ENCODE measurements at places on chromosomes 7 and 10.

GRCh38 chr10:86504510-86504909, 17.1 kb downstream of the WAPL start:
- no peak for DNase-seq

DNA sequence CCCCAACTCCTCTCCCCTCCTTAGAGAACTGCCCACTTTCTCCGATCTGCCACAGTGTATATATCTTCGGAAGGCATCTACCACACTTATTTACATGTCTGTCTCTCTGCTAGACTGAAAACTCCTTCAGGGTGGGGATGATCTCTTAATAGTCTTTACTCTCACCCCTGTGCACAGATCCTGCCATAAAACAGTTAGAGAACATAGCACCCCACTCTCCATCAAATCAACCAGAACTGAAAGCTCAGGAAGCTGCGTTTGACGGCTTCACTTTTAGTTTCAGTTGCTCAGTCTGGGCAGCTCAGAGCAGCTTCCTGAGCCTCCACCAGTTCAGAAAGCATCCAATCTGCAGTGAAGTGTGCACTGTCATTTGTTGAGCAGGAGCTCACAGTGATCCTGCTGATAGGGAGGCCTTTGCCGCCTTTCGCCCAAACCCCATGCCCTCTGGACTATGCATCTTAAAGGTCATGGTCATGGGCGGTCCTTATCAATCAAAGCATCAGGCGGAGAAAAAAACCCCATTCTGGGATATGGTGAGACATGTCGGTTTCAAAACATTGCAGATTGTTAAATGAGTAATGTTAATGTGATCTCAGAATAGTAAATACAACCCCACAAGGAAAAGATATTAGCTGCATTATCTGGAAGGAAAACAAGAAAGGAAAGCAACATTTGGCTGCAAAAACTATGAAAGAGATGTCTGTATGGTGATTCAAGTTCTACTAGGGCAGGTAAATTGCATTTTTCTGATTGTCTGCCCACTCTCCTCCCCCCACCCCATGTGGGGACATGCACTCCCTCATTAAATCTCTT, 167.1 kb upstream of the ADO start:
- no peak for DNase-seq

- DNase-seq: no peak
These were observed 16.5 kb upstream of the IMMP2L start for GRCh38 chr7:111578754-111579153.

DNA sequence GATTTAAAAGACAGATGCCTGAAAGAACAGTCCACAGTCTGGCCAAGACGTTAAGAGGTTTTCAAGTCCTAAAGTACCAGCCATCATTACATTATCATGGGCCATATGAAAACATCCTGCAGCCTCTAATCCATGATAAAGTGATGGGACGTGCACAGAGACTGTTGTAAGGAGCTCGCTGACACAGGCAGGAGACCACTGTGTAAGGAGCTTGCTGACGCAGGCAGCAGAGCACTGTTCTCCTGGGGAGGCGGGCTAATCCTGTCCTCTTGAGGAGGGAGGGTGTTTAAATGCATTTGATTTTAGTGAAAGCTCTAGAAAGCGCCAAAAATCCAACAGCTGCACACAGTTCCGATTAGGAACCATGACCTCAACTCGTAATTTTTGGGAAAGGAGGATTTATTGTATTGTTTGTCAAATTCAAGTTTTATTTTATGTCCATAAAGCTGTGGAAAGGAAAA, 16.9 kb downstream of the SVIL start:
- DNase-seq: no peak

GRCh38 chr7:120833546-120833945, 24.4 kb downstream of the TSPAN12 start:
- DNase-seq: no peak

GRCh38 chr10:79255007-79255507, 92.2 kb upstream of the PPIF start:
- DNase-seq: no peak

DNA sequence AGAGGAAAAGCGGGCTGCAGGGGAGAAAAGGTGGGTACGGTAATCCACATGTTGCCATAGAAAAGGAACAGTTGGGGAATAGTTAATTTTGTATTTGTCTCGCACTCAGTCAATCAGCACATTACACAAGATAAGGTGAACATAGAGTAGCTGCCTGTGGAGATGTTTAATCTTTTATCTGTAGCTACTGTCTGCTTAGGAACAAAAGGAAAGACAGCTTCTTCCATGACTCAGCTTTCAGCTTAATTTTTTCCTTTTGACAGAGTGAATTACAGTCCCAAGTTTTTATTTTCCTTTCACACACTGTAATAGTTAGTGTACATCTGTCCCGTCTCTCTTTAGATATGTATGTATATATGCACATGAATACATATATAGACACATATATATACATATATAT, 39.3 kb upstream of the PODXL start:
- no peak for DNase-seq

DNA sequence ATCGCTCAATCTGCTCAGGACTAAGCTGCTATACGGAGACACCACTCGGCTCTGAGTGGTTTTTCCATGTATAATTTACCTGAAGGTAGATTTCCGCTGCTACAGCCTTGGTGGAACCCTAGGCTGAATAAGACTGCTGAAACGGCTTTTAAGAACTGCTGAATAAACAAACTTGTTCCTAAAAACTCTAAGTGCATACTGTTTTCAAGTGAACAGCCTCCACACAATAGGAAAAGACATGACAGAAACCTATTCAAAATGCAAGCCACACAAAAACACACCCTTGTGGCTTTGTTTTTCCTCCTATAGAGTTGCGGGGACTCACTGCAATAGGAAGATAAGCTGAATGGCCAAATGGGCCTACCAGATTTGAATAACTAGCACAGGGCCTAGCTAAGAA, 117.2 kb downstream of the UBE2H start:
- no peak for DNase-seq

DNA sequence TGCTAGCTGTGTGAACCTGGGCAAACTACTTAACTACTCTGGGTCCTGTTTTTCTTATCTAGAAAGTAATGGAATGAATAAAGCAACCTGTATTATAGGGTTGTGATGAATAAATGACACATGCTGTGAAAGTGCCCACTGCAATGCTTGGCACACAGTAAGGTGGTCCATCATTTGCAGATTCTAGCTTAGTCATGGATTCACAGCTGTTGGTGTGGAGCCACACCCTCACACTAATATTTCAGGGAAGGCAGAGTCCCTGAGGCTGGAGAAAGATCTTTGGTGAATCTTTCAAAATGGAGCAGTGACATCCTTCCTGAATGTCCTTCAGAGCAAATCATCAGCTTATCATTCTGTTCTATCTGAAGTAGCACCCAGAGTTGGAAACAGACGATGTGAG, 60.6 kb downstream of the A1CF start:
- no peak for DNase-seq

GRCh38 chr7:23093111-23093510, 12.5 kb upstream of the KLHL7 start:
- DNase-seq: no peak

- DNase-seq: no peak
These were observed 28.7 kb upstream of the FAM13C start for GRCh38 chr10:59391060-59391459.

- DNase-seq: peak; percentile 86
These were observed 24.5 kb upstream of the EEPD1 start for GRCh38 chr7:36128448-36129047.

DNA sequence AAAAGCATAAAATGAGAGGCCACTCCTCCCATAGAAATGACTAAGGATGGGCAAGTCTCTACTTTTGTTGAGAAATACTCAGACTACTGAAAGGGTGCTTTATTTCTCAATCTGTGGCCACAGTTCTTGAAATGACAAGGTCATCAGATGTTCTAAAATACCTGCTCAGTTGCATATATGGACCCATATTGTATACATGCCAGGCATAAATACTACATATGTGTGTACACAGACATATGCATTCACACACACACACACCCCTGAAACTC, 691.5 kb upstream of the SORCS1 start:
- no peak for DNase-seq

GRCh38 chr10:115093776-115094408, 727 bp downstream of the ATRNL1 start:
- DNase-seq: no peak

- no peak for DNase-seq
These were observed 106.2 kb downstream of the KAT6B start for GRCh38 chr10:74932648-74933047.

DNA sequence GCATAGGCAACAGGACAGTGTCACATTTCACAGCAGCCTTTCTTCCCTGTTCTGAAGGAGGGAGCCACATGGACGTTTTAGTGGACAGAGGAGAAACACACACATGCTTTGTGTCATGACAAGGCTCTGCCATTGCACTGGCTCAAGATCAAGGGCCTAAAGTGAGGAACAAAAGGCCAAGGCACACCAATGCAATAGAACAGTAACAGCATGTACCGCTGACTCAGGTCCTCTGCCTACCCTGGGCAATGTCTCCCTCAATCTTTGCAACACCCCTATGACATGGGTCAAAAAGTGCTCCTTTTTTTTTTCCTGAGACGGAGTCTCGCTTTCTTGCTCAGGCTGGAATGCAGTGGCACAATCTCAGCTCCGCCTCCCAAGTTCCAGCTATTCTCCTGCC, 57.8 kb upstream of the SDK1 start:
- no peak for DNase-seq

- peak; percentile 100 for DNase-seq
These were observed 692.6 kb downstream of the SUGCT start for GRCh38 chr7:40827222-40828085.

GRCh38 chr7:157834501-157835163, 497.8 kb downstream of the DNAJB6 start:
- DNase-seq: no peak

- DNase-seq: no peak
These were observed 10.0 kb upstream of the CPXM2 start for GRCh38 chr10:123901621-123902020.

DNA sequence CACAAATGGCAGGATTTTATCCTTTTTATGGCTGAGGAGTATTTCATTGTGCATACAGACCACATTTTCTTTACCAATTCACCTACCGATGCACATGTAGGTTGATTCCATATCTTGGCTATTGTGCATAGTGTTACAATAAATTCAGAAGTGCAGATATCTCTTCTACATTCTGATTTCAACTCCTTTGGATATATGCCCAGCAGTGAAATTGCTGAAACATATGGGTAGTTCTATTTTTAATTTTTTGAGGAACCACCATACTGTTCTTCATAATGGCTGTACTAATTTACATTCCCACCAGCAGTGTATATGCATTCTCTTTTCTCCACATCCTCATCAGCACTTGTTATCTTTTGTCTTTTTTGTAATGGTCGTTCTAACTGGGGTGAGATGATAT, 1290.3 kb downstream of the XPNPEP1 start:
- no peak for DNase-seq

DNA sequence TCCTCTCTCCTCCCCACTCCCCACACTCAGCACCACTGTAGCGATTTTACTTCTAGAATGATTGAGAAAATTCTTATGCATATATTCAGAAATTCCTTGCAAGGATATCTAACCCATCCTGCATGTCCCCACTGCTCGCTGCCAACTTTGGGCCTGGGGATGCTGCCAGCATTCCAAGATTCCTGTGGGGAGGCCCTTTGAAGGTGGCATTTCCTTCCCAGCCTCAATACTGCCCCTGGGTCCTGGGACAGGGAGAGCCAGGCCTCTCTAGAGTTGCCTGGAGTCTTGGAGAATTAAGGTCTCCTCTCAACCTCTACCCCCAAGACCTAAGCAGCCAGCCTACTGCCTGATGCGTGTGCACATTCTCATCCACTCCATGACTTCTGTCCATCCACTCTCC, 303.5 kb downstream of the NEBL start:
- peak; percentile 6 for DNase-seq

GRCh38 chr7:137998250-137998649, 3.6 kb downstream of the CREB3L2 start:
- DNase-seq: no peak

GRCh38 chr10:29860166-29860565, 199.2 kb downstream of the JCAD start:
- DNase-seq: peak; percentile 65

DNA sequence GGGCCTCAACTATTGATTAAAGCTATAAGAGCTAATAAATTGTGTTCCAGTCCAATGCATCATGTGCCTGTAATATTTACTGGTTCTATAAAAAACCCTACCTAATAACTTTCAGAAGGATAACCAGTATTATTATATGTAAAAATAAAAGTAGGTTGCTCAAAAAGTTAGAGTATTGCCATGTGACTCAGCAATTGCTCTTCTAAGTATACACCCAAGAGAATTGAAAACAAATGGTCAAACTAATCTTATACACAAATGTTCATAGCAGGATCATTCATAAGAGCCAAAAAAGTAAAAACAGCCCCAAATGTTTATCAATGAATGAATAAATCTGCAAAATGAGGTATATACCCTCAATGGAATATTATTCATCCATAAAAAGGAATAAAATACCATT, 89.5 kb upstream of the TES start:
- DNase-seq: peak; percentile 13

- no peak for DNase-seq
These were observed 58.5 kb downstream of the CLRN3 start for GRCh38 chr10:127834221-127834620.

DNA sequence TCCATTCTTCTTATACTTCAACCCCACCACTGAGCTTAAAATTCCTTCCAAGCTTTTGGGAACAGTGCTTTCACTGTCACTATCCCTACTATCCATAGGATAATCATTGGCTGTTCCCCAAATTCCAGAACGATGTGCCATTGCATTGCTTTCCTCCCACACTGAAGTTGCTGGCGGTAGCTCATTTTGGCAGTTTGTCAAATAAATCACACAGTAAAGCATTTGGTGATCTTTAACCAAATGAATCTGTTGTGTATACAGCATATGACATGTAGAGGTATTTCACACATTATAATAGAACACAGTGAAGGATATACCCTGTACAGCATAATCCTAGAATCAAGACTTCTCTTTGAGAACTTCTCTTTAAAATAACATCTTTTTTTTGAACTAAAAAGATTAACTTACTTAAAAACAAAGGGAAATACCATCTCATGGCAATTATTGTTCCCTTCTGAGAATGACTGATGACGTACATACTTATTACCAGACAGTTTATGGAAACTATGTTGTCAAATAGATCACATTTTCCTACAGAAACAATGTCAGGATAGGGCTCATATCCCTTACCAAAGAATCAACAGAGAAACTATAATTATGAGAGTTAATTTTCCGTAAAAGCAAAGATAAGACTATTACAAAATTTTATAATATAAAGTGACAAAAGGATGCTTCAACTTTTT, 93.6 kb downstream of the CTNNA3 start:
- DNase-seq: no peak

- DNase-seq: no peak
These were observed 23.7 kb downstream of the SRRM3 start for GRCh38 chr7:76225379-76225778.

GRCh38 chr7:139523199-139523941, at the start of gene CLEC2L:
TSS of gene CLEC2L (plus strand) at chr7:139523685. CDS start at chr7:139523928, 243 bp downstream.
- no peak for DNase-seq

DNA sequence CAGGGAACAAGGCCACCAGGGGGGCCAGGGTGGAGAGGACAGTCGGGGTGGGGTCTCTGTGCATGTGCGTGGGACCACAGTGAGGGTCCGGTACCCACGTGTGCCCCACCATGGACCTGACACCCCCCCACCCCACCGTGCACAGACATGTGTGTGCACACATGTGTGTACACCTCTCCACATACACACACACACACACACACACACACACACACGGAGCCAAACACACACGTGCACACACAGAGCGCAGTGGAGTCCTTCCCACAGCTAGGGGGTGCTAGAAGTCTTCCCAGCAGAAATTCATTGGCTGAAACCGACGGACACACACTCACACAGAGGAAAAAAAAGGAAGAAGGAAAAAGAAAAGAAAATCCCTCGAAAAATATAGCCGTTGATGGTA, 42.8 kb upstream of the GNA12 start:
- peak; percentile 78 for DNase-seq

- DNase-seq: no peak
These were observed 101.5 kb downstream of the FOXL3 start for GRCh38 chr7:391411-391951.
